Stimulated activated CD8-positive, alpha-beta memory T cell treated with anti-CD3 and anti-CD28 coated beads, Interleukin-4, amount 100 ng/mL, for 1 hour (primary cell): ENCODE measurements at places on chromosomes 12 and 14.

- DNase-seq = no peak
These were observed 56.2 kb upstream of the SLC2A13 start for GRCh38 chr12:40162033-40162432.

GRCh38 chr12:104632724-104633201 is 176.0 kb downstream of the CHST11 start:
- DNase-seq = no peak

GRCh38 chr14:21643407-21643806 is 8.7 kb upstream of the OR10G2 start:
- no peak for DNase-seq

DNA sequence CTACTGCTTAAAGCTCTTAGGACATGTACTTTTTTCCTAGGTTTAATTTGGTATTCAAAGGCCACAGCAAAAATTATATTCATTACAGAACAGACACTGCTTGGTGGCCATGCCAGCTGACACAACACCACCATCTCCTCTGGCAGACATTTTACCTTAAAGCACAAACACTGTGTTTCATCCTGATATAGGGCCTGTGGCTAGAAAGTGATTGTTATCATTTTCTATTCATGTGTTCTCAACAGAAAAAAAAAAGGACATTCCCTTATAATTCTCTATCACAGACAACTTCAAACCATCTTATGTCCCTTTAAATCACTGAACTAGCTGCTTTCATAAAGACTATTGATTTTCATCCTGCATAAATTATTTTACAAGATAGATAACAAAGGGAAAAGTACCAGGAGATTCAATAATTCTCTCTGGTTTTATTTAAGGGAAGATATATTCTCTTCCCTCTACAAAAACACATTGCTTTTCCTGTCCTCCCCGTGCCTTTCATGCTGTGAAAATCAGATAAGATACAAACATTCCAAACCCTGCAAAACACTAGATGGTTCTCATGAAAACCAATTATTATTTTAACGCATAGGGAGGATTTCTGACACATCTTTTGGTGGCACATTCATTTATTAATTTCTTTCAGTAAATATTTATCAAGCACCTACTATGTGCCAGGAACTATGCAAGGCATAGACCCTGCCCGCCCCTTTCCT is 139.3 kb upstream of the TMCC3 start:
- no peak for DNase-seq

DNA sequence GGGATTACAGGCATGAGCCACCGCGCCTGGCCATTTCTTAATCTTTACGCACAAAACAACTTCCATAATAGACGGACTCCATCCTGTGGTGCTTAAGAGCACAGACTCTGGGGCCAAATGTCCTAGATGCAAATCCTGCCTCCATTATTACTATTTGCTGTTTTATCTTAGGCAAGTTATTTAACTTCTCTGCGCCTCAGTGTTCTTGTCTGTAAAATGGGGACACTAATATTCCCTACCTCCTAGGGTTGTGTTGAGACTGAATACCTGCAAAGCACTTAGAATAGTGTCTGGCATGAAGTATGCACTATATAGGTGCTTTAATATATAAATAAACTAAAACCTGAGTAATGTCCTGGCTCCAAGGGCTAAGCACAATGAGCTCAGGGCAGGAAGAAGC is 76.4 kb downstream of the CLIP1 start:
- no peak for DNase-seq

GRCh38 chr12:81588235-81589008 is 170.7 kb downstream of the PPFIA2 start:
- DNase-seq = no peak

DNA sequence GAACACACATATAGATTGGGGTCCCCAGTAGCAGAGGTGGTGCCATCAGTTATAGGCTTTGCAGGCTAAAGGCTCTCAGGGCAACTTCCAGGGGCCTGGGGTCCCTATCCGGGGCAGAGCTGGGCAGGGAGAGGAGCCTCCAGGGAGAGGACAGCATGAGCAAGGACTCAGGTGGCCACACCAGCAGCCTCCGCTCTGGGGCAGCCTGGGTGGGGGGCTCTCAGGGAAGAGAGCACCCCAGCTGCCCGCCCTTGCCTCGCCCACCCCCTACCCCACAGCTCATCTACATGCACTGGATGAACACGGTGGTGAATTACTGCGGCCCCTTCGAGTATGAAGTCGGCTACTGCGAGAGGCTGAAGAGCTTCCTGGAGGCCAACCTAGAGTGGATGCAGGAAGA is 14.0 kb downstream of the PLBD2 start:
- no peak for DNase-seq

DNA sequence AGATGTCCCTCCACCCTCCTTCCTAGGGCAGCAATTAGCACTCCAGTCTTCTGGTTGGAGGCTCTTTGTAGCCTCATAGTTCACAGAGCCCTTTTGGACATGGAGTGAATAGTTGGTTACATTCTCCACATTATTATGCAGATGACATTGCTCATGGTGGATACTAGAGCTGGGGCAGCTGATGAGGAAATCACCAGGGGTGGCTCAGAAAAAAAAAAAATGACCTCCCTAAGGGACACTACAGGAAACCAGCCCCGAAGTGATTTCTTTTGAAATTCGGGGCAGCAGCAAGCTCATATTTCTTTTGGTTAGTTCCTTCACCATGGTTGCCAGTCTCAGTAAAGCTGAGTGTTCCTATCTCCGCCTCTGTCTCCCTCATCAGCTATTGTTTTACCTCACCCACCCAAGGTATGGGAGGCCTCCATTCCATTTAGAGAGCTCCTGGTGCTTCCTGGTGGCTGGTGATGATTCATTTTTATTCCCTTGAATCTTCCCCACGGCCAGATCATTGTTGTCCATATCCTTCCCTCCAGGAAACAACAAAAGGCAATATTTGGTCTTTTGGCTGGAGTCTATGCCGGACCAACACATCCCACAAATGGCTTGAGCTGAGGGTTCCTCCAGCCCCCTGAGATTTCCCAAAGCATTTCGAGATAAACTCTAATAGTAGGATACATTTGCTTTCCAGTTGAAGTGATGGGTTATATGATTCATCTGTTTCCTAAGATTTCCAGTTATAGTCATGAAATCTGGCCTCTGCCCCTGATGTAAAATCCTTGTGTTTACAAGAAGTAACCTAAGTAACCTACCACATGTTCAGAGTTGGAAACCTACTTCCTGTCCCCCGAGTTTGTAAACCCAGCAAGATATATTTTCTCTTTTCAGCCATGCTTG is 56.2 kb upstream of the NID2 start:
- no peak for DNase-seq

GRCh38 chr12:15977999-15978951 is 67.1 kb downstream of the DERA start:
- DNase-seq = no peak

DNA sequence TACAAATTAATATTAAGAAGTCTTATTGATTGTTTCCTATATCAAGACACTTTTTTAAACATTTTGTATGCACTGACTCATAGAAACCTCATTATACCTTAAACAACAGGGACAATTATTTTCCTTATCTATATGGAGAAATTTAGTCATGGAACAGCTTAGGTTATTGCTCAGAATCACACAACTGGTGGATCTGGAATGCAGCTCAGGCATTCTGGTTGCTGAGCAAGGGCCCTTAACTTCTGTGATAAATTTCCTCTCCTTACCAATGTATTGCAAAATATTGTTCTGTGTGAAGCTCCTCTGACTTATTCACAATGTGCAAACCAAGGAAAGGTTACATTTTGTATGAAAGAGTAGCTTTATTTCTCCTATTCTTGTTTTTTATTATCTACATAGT is 817.8 kb downstream of the LRFN5 start:
- no peak for DNase-seq

GRCh38 chr12:27549236-27549800 is 25.3 kb downstream of the PPFIBP1 start:
- DNase-seq = no peak

DNA sequence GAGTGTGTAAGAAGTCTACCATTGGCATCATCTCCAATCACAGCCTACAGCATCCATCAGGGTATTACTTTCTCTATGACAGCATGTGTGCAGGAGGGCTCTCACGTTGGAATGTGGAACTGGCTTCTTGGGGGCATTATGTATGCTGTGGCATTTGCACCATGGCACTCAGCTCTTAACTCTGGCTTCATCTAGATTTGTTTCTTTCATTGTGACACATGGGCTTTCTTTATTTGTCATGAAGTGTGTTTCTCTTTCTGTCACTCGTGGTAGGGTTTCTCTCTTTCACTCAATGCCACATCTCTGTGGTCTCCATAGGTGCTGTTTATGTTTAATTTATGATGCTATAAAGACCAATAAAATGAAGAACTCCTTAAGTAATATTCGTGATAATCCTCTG is 191.2 kb upstream of the GARIN2 start:
- DNase-seq = no peak

- DNase-seq = no peak
These were observed 55.6 kb downstream of the TSPAN9 start for GRCh38 chr12:3132636-3133404.

DNA sequence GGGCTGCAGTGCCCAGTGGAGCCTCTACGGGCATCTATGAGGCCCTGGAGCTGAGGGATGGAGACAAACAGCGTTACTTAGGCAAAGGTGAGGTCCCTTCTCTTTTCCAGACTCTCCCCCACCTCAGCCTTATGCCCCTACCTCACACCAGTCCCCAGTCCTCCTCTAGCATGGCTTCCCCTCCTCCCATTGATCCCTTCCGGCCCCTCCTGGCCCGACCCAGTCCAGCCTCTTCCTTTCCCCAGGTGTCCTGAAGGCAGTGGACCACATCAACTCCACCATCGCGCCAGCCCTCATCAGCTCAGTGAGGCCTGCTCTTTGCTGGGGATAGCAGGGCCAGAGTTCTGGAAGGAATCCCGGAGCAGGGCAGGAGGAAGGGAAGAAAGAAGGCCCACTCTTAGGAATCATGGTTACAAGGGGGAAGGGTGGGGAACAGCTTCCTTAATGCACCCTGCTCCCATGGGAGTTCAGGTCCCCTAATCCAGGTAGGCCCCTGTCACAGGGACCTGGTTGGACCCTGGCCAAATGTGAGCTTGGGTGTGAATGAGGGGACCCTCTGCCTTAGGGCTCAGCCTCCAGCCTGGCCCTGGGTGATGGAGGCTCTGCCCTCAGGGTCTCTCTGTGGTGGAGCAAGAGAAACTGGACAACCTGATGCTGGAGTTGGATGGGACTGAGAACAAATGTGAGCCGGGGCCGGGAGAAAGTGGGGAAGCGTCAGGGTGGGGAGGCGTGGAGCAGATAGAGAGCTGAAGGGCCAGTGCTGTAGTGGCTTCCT is 2.2 kb downstream of the ENO2 start:
- no peak for DNase-seq

DNA sequence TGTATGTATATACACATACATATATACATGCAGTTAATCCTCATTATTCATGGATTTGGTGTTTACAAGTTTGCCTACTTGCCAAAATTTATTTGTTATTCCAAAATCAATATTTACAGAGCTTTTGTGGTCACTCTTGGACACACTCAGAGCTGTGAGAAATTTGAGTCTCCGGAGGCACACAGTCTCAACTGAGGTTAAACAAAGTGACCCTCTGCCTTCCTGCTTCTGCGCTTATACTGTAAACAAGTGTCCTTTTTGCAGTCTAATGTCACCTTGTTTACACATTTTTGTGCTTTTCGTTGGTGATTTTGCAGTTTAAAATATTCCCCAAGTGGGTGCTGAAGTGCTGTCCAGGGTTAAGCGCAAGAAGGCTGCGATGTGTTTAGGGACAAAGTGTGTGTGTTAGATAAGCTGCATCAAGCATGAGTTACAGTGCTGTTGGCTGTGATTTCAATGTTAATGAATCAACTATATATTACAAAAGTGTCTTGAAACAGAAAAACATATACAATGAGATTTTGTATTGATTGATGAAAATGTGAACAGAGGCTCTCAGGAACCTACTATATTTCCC is 13.1 kb upstream of the LTA4H start:
- DNase-seq = no peak
